T-cell (primary cell): ENCODE measurements at places on chromosomes 2 and 18. TPM values are rescaled to one million over a fixed set of nuclear protein-coding genes. Genes with fewer than 3 reads are reported as not detected.

Gene ANKRD53
- total RNA-seq: not detected

- peaks cover 37% of the 10 kb centered on the region for H3K4me1 ChIP-seq
- no peak for DNase-seq
- no peak overlapping the region for H3K27ac ChIP-seq
- H3K4me3 ChIP-seq: peak overlapping the region; percentile 30
- H3K27me3 ChIP-seq: peaks cover 15% of the 10 kb centered on the region
Measured at GRCh38 chr18:13220361-13220991, 1.9 kb downstream of the LDLRAD4 start.

GRCh38 chr2:171482877-171483276 is 39.4 kb upstream of the CYBRD1 start:
- H3K27me3 ChIP-seq: no peaks in the 10 kb centered on the region
- no peak overlapping the region for H3K4me3 ChIP-seq
- DNase-seq: no peak
- no peaks in the 10 kb centered on the region for H3K36me3 ChIP-seq
- H3K27ac ChIP-seq: no peak overlapping the region

DNA sequence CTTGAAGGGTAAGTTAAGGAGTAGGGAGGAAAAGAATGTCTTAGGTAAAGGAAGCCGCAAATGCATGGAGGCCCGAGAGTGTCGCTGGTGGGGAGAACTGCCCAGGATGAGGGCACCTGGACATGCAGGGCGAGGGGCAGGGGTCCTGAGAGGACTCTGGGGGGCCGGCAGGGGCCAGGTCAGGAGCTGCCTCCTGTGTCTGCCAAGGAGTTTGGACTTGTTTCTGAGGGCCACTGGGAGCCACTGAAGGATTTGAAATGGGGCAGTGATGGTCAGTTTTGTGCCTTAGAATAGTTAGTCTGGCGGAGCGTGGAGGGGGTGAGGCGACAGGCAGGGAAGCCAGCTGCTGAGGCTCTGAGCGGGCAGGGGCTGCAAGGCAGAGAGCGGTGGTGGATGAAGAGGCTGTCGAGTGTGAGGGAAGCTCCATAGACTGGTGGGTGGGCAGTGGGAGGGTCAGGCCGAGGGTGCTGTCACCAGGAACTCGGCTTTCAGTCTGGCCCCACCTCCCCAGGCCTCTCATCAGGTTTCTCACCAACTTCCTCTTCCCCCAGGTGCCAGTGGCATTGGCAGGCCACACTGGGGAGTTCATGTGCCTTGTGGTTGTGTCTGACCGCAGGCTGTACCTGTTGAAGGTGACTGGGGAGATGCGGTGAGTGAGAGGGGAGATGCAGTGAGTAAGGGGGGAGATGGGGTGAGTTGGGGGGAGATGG is 14.7 kb upstream of the SLC4A3 start:
- DNase-seq: no peak
- H3K36me3 ChIP-seq: peaks cover 16% of the 10 kb centered on the region
- H3K27ac ChIP-seq: no peak overlapping the region
- H3K27me3 ChIP-seq: no peaks in the 10 kb centered on the region
- H3K4me3 ChIP-seq: no peak overlapping the region

- no peaks in the 10 kb centered on the region for H3K36me3 ChIP-seq
- H3K4me3 ChIP-seq: no peak overlapping the region
- H3K4me1 ChIP-seq: no peaks in the 10 kb centered on the region
- no peaks in the 10 kb centered on the region for H3K27me3 ChIP-seq
- DNase-seq: no peak
Measured at GRCh38 chr2:226066873-226067272, 667.4 kb downstream of the NYAP2 start.

Gene TRABD2A
- 77.3 TPM for total RNA-seq

Gene CLEC4F
- total RNA-seq: not detected

- H3K27me3 ChIP-seq: no peaks in the 10 kb centered on the region
- no peaks in the 10 kb centered on the region for H3K4me1 ChIP-seq
- H3K36me3 ChIP-seq: no peaks in the 10 kb centered on the region
- H3K27ac ChIP-seq: no peak overlapping the region
Measured at GRCh38 chr2:62724106-62724505, 18.6 kb downstream of the EHBP1 start.

- H3K36me3 ChIP-seq: no peaks in the 10 kb centered on the region
- H3K27ac ChIP-seq: no peak overlapping the region
- no peak for DNase-seq
- H3K4me3 ChIP-seq: no peak overlapping the region
- H3K27me3 ChIP-seq: no peaks in the 10 kb centered on the region
- H3K4me1 ChIP-seq: no peaks in the 10 kb centered on the region
Measured at GRCh38 chr2:64295326-64296139, 151.3 kb upstream of the PELI1 start.

- no peaks in the 10 kb centered on the region for H3K36me3 ChIP-seq
- no peak for DNase-seq
- no peaks in the 10 kb centered on the region for H3K27me3 ChIP-seq
- H3K27ac ChIP-seq: no peak overlapping the region
- no peaks in the 10 kb centered on the region for H3K4me1 ChIP-seq
- no peak overlapping the region for H3K4me3 ChIP-seq
Measured at GRCh38 chr18:55078303-55078932, 119.2 kb upstream of the CCDC68 start.

- H3K36me3 ChIP-seq: no peaks in the 10 kb centered on the region
- H3K4me1 ChIP-seq: no peaks in the 10 kb centered on the region
- H3K4me3 ChIP-seq: no peak overlapping the region
- no peaks in the 10 kb centered on the region for H3K27me3 ChIP-seq
Measured at GRCh38 chr2:31511376-31511775, 69.4 kb downstream of the SRD5A2 start.

Gene BCL11A
- 11.9 TPM for total RNA-seq

Gene DNER
- total RNA-seq: not detected

- DNase-seq: peak; percentile 71
- H3K27me3 ChIP-seq: no peaks in the 10 kb centered on the region
- no peaks in the 10 kb centered on the region for H3K36me3 ChIP-seq
- peak overlapping the region; percentile 83 for H3K27ac ChIP-seq
- peaks cover 52% of the 10 kb centered on the region for H3K4me1 ChIP-seq
- H3K4me3 ChIP-seq: peak overlapping the region; percentile 82
Measured at GRCh38 chr2:64654063-64654811, 524 bp upstream of the SERTAD2 start.

DNA sequence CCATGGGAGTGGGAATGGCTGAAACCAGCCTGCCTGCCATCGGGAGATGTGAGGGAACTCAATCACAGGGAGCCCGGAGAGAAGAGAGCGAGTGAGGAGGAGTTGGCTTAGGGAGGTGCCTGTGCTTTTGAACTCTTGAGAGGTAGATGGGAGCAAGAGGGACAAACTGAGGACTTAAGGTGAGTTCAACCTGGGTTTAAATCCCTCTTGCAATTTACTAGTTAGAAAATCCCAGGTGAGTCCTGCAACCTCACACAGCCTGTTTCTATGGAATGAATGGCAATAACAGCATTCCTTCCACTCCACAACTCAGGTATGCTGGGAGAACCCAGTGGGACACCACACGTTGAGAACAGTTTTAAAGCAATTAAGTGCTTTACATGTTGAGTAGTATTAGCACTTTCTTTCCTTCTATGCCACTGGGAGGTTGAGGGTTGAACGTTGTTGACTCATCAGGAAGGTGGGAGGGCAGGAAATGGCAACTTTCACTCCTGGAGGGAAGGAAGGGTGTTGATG is 57.3 kb downstream of the VIT start:
- H3K4me3 ChIP-seq: no peak overlapping the region
- no peak overlapping the region for H3K27ac ChIP-seq
- no peaks in the 10 kb centered on the region for H3K27me3 ChIP-seq
- no peaks in the 10 kb centered on the region for H3K36me3 ChIP-seq
- H3K4me1 ChIP-seq: no peaks in the 10 kb centered on the region
- no peak for DNase-seq

DNA sequence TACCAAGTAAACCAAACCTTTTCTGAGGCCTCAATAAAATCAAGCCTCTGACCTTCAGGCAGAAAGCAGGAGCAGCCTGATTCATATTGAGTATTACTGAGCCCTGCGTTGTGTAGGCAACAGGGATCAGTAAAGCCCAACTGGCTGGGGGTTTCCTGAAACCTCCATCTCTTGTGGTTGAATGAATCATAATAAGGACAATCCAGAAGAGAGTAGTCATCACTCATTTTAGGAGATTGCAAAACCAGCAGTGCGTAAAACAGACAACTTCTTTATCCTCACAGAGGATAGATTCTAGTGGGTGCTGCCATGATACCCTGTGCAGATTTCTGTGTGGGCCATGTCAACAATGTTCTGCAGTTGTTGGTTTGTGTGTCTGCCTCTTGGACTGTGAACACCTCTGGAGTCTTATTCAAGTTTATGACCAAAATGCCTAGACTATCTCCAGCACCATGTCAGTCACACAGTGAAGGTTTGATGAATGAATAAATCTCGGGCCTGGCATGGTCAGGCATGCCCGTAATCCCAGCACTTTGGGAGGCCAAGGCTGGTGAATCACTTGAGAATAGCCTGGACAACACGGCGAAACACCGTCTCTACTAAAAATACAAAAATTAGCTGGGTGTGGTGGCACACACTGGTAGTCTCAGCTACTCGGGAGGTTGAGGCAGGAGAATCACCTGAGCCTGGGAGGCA is 51.8 kb upstream of the RAB27B start:
- no peak overlapping the region for H3K27ac ChIP-seq
- no peak overlapping the region for H3K4me3 ChIP-seq
- H3K27me3 ChIP-seq: no peaks in the 10 kb centered on the region
- H3K36me3 ChIP-seq: no peaks in the 10 kb centered on the region
- H3K4me1 ChIP-seq: no peaks in the 10 kb centered on the region
- no peak for DNase-seq

DNA sequence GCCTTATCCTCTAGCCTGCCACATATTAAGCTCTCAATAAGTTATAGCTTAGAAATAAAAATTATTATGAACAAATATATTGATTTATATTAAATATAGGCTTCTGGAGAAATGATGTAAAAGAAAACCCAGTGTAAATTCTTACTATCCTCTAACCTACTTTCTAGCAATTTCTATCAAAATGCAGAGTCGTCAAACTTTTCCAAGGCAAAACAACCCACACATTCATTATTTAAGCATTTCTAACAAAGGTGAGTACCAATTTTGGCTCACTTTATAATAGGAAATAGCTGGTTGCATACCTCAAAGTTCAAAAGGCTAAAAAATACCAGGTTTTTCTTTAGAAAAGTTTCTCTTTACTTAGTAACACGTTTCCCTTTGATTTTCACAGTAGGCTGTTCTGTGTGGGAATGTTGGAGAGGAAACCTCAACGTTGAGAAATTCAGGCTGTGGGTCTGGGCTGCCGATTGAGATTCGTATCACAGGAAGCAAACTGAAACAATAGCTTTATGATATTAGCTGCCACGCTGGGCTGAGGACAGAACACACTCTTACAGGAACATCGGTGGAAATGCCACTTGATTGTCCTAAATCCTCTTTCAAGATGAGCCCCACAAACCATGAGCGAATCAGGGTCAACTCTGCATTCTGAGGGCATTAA is 53.0 kb downstream of the EPAS1 start:
- H3K27me3 ChIP-seq: no peaks in the 10 kb centered on the region
- H3K36me3 ChIP-seq: no peaks in the 10 kb centered on the region
- no peak overlapping the region for H3K4me3 ChIP-seq
- H3K4me1 ChIP-seq: peaks cover 76% of the 10 kb centered on the region
- peak overlapping the region; percentile 70 for H3K27ac ChIP-seq

GRCh38 chr2:113834051-113834730 is 55.7 kb upstream of the ACTR3 start:
- H3K27me3 ChIP-seq: no peaks in the 10 kb centered on the region
- H3K27ac ChIP-seq: no peak overlapping the region
- no peak for DNase-seq
- no peak overlapping the region for H3K4me3 ChIP-seq
- H3K36me3 ChIP-seq: no peaks in the 10 kb centered on the region

- peaks cover 11% of the 10 kb centered on the region for H3K36me3 ChIP-seq
- H3K4me3 ChIP-seq: peak overlapping the region; percentile 77
- H3K27ac ChIP-seq: peak overlapping the region; percentile 82
- DNase-seq: peak; percentile 39
- no peaks in the 10 kb centered on the region for H3K27me3 ChIP-seq
Measured at GRCh38 chr2:85583667-85584353, 421 bp upstream of the VAMP5 start.

Gene FANCL
- total RNA-seq: 2.4 TPM

GRCh38 chr2:128086244-128086643 is 4.8 kb upstream of the UGGT1 start:
- no peak overlapping the region for H3K4me3 ChIP-seq
- peaks cover 7% of the 10 kb centered on the region for H3K4me1 ChIP-seq
- no peak overlapping the region for H3K27ac ChIP-seq
- no peaks in the 10 kb centered on the region for H3K36me3 ChIP-seq
- no peak for DNase-seq

Gene RUFY4
- 0.82 TPM for total RNA-seq

Gene MSTN
- not detected for total RNA-seq

DNA sequence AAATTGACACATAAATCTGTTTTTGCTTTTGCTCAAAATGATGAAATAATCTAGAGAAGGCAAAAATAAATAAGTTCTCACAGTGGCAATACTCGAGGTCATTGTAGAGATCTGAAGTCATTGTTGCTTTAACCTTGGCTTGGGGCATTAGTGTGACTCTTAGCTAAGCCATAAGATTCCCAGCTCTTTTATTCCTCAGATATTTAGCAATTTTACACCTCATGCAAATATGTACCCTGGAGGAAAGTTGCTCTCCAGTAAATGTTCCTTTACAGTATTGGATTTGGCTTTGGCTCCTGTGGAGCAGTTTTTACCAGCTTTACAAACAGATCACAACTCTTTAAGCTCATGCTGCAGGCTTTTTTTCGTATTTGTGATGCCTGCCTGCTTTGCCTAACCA is 134.2 kb upstream of the NABP1 start:
- no peak overlapping the region for H3K27ac ChIP-seq
- H3K4me3 ChIP-seq: no peak overlapping the region
- no peaks in the 10 kb centered on the region for H3K4me1 ChIP-seq
- H3K36me3 ChIP-seq: no peaks in the 10 kb centered on the region
- no peak for DNase-seq

GRCh38 chr2:3728104-3729054 is 25.0 kb downstream of the DCDC2C start:
- no peaks in the 10 kb centered on the region for H3K27me3 ChIP-seq
- DNase-seq: no peak
- H3K4me3 ChIP-seq: no peak overlapping the region
- H3K27ac ChIP-seq: no peak overlapping the region
- no peaks in the 10 kb centered on the region for H3K36me3 ChIP-seq
- H3K4me1 ChIP-seq: no peaks in the 10 kb centered on the region

DNA sequence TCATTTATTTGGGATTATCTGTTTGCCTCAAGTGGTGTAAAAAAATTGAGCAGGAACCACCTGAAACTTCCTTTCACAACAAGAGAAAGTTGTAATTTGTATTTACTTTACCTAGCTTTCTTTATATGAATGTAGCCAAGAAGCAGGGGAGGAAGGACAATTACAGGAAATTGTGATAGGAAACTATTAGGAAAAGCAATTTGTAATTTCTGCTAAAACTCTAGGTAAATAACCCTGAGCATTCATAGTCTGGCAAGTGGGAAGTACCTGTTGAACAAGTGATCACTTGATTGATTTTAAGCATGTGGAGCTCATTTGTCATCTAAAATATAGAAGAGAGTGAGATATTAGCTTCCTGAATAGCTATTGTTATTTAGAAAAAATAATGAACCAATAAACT is 5.0 kb downstream of the TFPI start:
- no peaks in the 10 kb centered on the region for H3K4me1 ChIP-seq
- H3K36me3 ChIP-seq: no peaks in the 10 kb centered on the region
- H3K27ac ChIP-seq: no peak overlapping the region
